ENCODE measurements at places on chromosomes 3 and 15.

GRCh38 chr3:117200962-117201361 lies 491.4 kb downstream of the TUSC7 start:
- DNase-seq: no peak

GRCh38 chr15:28915041-28915810 lies 29.5 kb downstream of the APBA2 start:
- no peak for DNase-seq

DNA sequence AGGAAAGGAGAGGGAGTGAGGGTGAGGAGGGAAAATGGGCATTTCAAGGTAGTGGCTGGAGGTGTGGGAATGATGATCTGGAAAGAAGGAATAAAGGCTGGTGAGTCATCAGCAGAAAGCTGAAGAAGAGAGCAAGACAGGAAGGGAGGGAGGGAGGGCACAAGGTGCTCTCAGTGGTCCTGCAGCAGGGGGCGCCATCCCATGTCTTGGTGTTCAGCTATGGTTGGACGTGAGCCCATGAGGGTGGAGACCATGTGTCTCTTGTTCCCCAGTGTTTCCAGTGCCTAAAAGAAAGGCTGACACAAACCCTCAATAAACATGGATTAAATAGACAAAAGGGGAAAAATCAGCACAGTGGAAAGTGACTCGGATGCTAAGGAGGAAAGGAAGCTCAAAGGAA lies 228.5 kb downstream of the NTRK3 start:
- DNase-seq: no peak

DNA sequence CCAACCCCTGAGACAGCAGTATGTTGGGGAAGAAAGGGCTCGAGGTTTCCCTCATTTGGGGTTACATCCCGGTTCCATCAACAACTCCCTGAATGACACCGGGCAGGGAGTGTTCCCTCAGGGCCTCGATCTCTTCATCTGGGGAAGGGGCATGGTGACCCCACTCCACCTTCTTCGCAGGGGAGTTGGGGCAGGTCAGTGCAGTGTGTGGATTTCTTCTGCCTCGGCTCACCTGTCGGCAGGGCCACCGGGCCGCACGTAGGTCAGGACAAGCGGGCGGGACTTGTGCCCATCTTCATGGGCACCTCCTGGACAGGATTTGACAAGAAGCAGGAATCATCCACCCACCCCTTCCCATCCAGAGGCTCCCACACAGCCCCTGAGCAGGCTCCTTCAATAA lies 17.4 kb downstream of the GRIP2 start:
- DNase-seq: no peak

DNA sequence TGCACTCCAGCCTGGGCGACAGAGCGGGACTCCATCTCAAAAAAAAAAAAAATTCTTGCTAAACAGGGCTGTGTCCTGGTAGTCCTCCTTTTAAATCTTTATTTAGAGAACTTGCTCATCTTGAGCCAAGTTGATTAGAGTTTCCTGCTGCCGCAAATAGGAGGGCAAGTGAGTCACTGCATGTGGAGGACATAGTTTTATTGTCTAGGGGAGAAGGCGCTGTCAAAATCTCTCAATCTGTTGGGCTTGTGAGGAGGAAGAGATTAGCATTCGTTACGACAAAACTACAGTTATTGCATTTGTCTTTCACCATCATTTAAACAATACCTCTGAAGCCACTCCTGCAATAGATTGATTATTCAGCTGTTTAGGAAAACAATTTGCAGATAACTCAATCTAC lies 11.5 kb downstream of the MUC4 start:
- DNase-seq: no peak

DNA sequence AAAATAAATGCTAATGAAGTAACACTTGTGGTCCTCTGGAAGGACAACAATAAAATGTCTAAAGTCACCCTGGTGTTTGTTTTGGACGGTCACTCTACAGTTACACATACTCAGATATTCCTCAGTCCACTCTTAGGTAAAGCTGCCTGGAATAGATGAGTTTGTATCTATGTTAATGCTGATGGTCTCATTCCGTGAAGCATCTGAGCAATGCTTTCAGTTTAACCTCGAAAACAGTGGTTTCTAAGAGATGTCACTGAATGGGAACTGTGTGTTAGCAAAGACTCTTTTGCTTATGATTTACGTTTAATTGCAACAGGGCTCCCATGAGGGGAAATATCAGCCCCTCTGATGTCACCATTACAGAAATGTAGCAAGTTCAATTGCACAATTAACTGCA lies 49.1 kb downstream of the FBN1 start:
- DNase-seq: no peak

GRCh38 chr3:18501679-18502343 lies 76.7 kb upstream of the SATB1 start:
- no peak for DNase-seq

DNA sequence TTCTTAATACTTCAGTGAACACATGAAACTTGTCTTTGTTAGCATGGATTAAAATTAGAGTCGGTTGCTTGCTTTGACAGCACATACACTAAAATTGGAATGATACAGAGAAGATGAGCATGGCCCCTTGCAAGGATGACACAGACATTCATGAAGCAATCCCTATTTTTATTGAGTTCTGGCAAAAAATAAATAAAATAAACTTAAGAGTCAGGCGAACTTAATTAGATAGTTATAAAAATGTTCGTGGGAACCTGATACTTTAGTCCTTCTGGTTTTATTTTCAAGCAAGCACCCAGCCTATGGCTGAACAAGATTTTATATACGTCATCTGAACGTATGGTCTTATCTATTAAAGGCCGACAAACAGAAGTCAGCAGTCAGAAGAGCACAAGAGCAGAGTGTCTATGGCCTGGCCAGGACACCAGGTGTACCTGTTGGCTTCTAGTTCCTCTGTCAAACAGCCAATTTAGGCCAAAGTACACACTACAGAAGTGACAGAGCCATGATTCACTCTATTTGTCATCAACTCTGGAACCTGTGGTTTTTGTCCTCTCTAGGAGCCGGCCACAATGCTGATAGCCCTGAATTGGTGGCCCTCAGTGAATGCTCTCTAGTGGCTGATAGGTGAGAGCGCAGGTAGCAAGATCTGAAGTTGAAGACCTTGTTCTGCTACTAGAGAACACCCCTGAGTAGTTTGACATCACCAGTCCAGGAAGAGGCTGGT lies 64.3 kb downstream of the LEO1 start:
- DNase-seq: peak; percentile 96

- DNase-seq: no peak
These were observed 59.7 kb downstream of the RORA start for GRCh38 chr15:61169275-61169903.

DNA sequence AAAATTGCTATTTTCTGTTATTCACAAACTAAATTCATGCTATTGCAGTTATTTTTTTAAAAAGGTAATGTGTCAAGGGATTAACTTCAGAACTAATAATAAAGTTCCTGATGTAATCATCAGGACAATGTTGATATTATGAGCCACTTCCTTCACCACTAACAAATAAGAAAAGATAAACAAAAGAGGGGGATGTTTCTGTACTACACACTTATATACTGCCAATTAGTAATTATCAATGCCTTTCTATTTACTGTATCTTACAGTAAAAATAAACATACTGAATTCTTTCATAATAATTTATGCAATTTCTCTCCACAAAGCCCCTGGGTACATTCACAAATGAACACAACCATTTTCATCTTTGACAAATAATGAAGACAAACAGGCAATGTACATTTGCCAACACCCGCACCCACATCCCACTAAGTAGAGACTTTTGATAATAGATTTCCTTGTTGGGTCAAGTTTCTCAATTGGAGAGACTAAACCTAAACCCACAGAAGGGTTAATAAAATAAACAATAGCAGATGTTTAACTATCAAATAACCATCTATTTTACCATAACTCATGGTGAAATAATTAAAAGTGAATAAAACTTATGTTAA lies 3.7 kb downstream of the CBLB start:
- no peak for DNase-seq

- no peak for DNase-seq
These were observed 4.0 kb upstream of the IL17RE start for GRCh38 chr3:9898467-9899241.

GRCh38 chr3:73706771-73707170 lies 82.0 kb upstream of the PDZRN3 start:
- no peak for DNase-seq

DNA sequence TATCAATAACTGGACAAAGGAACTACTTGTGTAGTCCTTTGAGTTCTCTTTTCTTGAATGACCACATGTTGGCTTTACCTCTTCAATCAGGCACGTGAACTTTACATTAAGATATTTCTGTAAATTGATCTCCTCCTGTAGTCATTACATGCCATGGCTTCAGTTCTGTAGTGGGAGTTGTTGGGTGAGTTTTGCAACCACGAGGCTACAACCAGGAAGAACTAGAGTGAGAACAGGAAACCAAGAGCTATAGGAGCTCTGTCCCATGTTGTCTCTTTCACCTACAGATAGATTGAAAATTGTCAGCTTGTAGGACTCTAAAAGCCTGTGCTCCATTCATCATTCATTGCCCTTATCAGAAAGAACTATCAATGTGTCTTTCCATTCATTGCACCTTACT lies 2.0 kb downstream of the RSRC1 start:
- no peak for DNase-seq

- DNase-seq: no peak
These were observed 53.8 kb downstream of the TM4SF4 start for GRCh38 chr3:149528340-149528650.

GRCh38 chr3:32968920-32969389 lies 17.5 kb downstream of the CCR4 start:
- no peak for DNase-seq

DNA sequence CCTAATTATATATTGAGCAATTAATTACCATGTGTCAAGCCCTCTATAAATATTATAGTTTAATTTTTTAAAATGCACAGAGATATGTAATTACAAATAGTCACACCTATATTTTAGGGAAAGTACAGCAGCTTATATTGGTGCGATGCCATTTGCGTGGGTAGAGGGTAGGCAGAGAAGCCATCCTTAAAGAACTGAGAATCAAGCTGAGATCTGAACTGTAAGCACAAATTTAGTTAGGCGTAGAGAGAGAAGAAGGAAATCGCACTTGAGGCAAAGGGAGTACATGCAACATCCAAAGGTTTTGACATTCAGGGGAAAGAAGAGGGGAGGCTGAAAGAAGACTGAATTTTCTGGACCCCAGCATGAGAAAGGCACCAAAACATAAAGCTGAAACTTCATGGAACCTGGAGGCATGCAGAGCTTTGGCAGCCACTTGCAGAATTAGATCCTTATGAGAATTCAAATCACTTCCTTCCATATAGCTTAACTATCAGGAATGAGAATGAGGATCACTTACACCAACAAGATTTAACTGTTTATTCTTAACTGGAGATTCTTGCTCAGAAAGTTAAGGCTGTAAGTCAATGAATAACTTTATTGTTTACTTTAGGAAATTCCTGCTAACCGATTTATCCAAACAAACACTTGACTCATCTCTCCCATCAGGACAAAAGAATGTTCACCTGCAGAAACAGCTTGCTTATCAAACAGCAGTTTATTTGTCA lies 114.3 kb downstream of the TGFBR2 start:
- DNase-seq: peak; percentile 60

- DNase-seq: no peak
These were observed 48.5 kb upstream of the PARL start for GRCh38 chr3:183933160-183933559.

- no peak for DNase-seq
These were observed 100.8 kb downstream of the KLF13 start for GRCh38 chr15:31427411-31427810.

DNA sequence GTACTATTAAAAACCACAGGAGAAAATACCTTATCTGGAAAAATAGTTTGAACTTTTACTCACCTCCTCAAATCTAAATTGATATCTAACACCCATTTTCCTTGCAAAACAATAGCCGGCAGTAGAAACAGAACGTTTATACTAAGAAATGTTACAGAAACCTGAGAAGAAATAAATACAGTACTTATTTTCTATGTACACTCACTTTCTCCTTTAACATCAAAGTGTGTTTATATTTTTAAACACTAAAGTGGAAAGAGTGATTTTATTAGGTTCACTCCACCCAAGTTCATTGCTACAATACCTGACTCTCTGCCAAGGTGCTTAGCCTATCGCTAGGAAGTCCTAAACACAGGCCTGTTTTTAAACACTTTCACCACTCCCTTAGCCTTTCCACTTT lies 87.8 kb upstream of the TJP1 start:
- DNase-seq: no peak

DNA sequence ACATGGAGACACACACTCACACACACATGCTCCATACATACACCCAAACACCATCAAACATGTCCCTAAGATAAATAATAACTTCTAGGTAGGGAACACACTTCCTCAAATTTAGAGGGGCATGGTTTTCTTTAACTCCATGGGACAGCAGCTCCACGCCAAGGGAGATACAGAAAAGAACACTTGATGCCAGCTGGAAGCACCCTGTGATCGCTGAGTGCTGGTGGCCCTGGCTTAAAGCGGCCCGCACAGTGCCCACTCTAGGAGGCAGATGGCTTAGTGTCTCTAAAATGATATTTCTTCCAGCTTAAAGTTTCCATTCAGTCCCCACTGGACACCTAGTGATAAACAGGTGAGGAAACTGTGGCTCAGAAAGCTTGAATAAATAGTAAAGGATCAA lies 232.9 kb downstream of the UACA start:
- no peak for DNase-seq

Measured in HCT116 (cell line).